Stimulated activated naive B cell treated with anti-CD40 and anti-IgM and Interleukin-4, amounts not matched to agents 10 μg/mL and 1 μg/mL and 100 μg/mL, for 72 hours (primary cell): ENCODE measurements at places on chromosomes 1 and 21.

- no peak for DNase-seq
Measured at GRCh38 chr21:16573578-16573977, 843.8 kb downstream of the USP25 start.

GRCh38 chr1:181398544-181398943 is 84.8 kb upstream of the CACNA1E start:
- no peak for DNase-seq

- DNase-seq, result no peak
Measured at GRCh38 chr1:201625226-201625761, 86.4 kb downstream of the NAV1 start.

DNA sequence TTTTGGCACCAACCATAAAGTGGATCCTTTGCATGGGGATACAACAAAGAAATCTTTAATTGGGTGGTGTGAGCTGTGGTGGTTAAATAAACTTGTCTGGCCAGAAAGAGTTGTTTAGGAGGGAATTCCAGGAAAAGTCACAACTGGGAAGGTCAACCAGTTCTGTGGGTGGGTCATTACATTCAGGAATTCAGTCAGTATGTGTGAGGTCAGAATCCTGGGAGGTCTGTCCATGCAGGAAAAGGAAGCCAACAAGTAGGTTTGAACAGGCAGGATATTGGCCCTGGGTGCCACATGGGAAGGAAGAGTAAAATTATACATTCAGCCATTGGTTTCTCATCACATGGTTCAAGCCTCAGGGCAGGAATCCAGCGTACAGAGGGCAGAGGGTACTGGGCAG is 162.3 kb upstream of the ADAMTS5 start:
- no peak for DNase-seq

GRCh38 chr1:209641832-209642172 is 10.4 kb downstream of the LAMB3 start:
- no peak for DNase-seq

DNA sequence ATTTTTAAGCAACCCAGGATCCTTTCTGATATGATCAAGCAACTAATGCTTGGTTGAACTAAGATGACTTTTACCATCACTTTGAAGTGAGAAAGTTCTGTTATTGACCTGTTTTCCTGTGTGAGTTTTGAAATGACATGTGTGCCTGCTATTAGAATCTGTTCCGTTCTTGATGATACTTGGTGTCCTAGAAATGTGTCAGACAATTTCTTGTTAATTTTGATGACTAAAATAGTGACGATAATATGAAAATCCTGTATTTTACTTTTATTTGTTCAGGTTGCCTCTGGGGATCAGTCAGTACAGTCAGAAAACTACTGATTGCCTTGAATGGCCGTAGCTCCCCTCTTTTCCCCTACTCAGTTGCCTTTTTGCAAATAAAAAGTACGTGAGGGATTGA is 228.0 kb downstream of the RYR2 start:
- DNase-seq, result no peak

DNA sequence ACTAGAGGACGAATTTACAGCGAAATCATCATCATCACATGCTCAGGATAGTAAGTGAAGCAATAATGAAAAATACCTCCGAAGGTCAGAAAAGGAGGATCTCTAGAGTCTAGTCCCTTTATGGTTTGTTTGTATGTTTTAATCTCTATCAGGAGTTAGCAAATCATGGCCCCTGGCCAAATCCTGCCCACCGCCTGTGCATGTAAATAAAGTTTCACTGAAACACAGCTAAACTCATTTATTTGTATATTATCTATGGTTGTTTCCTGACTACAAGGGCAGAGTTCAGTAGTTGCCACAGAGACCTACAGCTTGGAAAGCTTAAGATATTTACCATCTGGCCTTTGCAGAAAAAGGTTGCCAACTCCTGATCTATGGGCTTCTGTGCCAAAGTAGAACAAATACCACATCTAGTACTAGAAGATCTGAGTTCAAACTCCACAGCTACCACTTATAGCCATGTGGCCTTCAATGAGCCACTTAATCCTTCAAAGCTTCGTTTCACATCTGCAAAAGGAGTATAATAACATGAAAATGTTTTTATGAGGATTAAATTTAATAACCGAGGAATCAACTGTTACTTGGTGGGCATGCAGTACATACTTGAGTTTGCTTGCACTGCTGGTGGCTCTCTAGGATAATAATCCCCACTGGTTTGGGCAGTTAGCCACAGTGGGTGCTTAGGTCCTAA is 94.0 kb upstream of the KIF26B start:
- DNase-seq, result no peak

DNA sequence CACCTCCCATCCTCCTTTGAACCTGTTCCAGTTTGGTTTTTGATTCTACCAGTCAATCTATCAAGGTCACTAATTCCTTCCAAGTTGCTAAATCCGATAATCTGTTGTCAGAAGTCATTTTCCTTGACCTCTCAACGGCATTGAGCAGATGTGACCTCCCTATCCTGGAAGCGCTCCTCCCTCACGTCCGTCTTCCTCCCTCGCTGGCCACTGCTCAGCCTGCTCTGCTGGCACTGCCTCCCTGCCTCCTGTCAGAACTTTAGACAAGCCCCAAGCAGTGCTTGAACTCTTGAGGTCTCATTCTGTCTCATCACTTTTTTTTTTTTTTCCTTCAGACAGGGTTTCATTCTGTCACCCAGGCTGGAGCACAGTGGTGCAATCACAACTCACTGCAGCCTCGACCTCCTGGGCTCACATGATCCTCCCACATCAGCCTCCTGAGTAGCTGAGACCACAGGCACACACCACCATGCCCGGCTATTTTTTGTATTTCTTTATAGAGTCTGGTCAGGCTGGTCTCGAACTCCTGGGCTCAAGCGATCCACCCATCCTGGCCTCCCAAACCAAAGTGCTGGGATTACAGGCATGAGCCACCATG is 4.4 kb upstream of the ACOT7 start:
- DNase-seq, result no peak

DNA sequence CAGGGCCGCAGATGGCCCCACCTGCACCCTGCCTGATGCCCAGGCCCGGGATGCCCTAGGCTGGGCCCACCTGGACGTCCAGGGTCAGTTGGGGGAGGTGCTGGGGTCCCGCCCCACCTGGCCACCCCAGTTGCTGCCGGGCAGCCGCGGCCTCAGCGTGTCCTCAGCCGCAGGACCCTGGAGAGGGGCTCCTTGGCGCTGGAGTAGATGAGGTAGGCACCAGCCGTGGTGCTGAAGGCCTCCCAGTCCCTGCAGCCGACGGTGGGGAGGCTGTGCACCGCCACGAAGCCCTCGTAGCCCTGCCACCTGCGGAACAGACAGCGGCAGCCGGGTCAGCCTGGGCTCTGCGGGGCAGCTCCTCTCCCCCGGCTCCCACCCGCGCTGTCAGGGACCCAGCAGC is 40.4 kb downstream of the KRTAP10-1 start:
- DNase-seq, result no peak
